ENCODE measurements at places on chromosomes 16 and 17.

GRCh38 chr16:47463771-47464624 is 2.9 kb downstream of the PHKB start:
- DNase-seq: no peak

DNA sequence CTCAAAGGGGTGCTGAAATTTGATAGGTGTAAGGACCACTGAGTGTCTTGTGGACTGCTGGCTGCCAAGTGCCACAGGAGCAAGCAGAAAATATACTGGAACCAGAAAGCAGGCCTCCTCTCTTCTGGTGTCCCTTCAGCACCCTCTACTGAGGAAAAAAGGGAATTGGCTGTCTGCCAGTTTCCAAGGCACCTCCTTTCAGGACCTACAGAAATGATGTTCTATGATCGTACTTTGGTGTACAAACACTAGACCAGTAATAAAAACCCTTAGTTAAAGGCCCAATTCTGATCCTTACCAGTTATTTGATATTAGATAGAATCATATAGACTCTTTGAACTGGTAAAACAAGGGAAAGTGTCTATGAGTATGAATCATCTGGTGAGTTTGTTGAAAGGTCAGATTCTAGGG is 35.8 kb upstream of the BCAS3 start:
- DNase-seq: no peak

GRCh38 chr17:49190932-49191331 is 19.4 kb downstream of the GNGT2 start:
- DNase-seq: no peak

DNA sequence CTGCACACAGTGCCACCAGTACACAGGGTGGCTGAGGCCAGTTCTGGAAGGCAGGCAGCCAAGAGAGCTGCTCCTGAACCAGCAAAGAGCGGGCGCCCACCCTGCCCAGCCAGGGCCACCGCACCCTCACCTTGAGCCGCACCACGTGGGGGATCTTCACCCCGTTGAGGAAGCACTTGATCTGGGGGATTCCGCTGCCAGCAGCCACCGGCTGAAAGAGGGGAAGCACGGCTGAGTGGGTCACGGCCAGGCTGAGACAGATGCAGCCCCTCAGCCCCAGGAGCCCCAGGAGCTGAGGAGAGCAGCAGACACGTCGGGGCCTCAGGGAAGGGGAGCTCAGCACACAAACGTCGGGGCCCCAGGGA is 14.6 kb upstream of the CCDC154 start:
- DNase-seq: no peak

- no peak for DNase-seq
Observed at GRCh38 chr17:14454746-14455145, 153.9 kb downstream of the HS3ST3B1 start.

DNA sequence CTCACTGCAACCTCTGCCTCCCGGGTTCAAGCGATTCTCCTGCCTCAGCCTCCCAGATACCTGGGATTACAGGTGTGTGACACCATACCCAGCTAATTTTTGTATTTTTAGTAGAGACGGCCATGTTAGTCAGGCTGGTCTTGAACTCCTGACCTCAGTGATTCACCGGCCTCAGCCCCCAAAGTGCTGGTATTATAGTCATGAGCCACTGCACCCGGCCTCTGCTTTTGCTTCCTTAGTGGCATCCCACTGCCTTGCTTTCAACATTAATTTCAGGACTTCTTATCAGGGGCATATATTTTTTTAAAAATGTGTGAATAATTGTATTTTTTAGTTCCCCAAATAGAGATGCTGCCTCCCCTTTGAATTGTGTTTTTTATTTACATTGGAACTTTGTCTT is 98.8 kb downstream of the SYCE1L start:
- DNase-seq: no peak

DNA sequence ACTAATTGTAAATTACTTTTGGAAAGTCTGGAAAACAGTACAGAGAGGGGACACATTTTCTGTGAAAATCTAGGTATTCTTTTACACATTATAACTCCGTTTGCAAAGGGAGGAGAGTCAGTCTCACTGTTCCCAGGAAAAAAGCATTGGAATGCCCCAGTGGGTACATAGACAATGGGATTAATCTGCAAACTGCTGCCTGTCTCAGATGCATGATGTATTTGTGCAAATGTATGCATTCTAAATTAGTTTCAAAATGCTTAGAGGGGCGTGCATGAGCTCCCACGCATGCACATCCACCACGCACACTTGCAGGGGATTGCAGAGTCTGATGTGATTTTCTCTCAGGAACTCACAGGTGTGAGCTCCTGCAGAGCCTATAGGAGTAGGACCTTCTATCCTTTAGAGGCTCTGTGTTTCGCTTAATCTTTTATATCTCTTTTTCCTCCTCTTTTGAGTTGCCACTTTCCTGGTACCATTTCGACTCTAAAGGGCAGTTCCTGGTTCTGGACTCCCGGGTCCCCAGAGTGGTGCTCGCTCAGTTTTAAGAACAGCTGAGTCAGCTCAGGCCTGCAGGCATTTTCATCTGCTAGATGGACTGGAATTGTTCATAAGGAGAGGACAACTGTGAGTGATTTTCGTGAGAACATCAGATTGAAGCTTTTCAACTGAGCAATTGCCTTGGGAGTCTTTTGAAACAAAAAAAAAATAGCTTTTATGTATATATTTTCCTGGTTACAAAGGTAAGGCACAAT is 1.1 kb downstream of the BCO1 start:
- no peak for DNase-seq

GRCh38 chr17:67377488-67378453 is 690 bp downstream of the PITPNC1 start:
- peak; percentile 18 for DNase-seq

DNA sequence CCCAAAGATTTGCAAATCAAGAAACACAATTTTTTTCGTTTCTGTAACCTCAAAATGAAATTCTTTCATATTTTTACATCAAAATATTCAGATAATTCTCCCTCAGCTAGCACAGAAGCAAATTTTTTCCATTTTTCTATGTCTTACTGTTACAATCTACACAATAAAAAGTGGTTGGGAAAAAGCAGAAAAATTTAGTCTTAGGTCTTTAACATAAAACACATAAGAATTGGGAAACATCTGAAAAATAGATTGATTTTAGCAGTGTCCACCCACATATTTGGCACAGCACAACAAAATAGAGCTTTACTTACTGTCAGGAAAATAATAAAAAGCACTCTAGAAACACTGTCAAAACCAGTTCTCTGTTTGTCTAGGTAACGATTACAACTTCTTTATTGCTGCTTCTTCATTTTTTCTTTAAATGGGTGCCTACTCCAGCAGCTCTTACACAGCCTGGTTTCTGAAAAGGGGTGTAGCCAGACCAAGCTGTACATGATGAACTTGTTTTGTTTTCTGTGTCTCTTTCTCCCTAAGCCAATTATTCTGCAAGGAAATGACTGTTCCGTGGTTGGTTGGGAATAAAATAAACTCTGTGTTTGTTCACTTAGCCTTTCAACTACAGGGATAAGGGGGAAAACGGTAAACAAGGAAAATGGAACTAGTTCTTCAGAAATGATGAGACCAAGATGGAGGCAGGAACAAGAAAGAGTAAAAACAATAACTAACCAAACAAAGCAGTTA is at the start of gene ABCA6:
Gene ABCA6, minus strand, starts transcription at position 465 of the 744 bp plus-strand sequence. CDS start 1,192 bp downstream, outside the sequence.
- DNase-seq: no peak

DNA sequence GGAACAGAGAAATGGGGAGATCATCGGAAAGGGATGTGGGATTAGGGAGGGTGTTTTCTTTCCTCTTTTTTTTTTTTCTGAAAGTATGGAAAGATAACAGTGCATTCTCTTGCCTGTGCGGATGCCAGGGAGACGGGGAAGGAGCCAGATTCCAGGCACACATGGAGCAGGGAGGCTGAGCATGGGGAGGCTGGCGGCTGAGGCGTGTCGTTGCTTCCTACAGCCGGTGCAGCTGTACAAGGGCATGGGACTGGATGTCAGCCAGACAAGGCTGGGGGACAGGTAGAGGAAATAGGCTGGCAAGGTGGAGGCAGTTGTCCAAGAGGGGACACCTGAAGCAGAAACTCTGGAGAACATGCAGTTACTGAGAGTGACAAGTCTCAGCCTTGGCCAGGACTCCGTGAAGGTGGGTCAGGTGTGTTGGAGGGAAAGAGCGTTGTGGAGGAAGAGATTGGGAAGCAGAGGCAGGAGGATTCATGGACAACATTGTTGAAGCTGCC is 16.6 kb upstream of the ADORA2B start:
- DNase-seq: no peak

DNA sequence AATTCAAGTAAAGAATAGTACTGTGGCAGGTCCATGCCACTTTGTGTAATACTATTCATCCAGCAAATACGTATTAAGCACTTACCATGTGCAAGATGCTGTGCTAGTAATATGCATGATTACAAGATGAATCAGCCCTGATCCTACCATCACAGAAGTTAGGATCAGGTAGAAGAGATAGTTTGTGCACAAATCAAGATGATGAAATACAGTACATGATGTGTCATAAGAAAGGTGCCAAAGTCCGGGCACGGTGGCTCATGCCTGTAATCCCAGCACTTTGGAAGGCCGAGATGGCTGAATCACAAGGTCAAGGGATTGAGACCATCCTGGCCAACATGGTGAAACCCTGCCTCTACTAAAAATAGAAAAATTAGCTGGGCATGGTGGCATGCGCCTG is 10.9 kb downstream of the COG4 start:
- DNase-seq: no peak

DNA sequence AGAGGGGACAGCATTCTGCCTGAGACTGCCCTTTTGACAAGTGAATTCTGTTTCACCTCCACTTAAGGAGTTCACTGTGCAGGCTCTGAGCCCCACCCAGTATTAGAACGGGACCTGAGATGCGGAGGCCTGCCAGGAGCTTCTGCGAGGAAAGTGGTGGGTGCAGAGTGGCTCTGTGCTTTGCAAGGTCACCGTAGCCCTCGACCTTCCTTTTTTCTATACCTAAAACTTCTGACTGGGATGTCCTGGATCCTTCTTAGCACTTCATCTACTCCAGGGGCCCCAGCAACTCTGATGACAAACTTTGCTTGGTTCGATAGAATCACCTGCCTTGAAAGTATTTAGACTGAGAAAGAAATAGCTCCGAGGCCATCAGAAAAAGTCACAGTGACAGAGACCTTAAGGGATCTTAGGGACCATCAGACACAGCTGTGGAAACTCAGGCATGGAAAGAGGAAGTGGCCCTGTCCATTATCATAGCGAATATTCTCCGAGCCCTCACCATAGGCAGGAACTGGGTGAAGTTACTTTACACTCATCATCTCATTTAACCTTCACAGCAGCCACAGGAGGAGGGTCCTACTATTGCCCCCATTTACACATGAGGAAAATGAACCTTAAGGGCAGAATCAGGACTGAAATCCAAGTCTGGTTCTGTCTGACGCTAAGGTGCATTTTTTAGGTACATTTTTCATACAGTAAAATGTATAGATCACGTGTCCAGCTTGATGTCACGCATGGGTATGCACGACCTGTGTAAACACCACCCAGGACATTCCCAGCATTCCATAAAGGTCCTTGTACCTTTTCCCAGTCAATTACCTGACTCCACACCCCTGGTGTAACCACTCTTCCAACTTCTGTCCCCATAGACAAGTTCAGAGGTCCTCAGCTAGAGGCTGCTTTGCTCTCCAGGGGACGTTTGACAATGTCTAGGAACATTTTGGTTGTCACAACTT is 676 bp upstream of the KRT13 start:
- DNase-seq: no peak

DNA sequence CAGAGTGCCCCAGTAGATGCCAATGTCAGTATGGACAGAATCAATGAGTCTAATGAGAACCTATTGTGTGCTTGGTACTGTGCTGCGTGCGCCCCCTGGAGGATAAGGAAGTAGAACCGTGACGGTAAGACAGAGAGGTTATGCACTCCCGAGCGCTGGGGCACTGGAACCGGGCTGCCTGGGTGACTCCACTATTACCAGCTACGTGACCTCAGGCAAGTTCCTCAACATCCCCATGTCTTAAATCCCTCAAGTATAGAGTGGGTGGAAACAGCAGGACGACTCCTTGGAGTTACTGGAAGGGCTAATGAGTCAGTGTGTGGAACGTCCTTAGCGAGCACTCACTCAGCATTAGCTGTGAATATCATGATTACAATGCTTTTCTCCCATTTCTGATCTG is 16.2 kb downstream of the CHST4 start:
- DNase-seq: peak; percentile 20

DNA sequence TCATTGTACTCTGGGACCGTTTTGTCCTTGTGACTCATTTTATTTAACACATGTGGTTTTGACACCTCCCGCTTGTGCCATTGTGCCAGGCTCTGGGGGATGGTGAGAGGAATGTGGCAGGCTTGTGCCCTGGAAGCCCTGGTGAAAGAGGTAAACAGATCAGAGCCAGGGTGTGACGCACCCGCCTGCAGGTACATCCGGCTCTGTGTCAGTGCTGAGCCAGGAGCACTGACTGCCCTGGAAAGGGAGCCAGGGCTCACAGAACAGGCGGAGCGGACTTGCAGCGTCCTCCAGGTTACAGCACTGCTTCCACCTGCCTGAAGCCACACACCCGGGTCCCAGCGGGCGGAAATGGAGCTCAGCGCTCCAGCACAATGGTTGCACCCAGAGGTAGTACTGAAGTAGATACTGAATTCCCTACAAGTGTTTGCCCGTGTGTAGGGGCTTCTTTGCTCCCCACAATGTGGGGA is 30.6 kb downstream of the CDRT15 start:
- DNase-seq: peak; percentile 44

- no peak for DNase-seq
Observed at GRCh38 chr16:87086575-87086974, 230.6 kb downstream of the C16orf95 start.

- no peak for DNase-seq
Observed at GRCh38 chr16:11781773-11782172, 15.3 kb downstream of the ZC3H7A start.

GRCh38 chr17:2925011-2925410 is 128.8 kb downstream of the RAP1GAP2 start:
- DNase-seq: no peak

- DNase-seq: no peak
Observed at GRCh38 chr17:3318336-3318735, 20.2 kb upstream of the OR3A1 start.

DNA sequence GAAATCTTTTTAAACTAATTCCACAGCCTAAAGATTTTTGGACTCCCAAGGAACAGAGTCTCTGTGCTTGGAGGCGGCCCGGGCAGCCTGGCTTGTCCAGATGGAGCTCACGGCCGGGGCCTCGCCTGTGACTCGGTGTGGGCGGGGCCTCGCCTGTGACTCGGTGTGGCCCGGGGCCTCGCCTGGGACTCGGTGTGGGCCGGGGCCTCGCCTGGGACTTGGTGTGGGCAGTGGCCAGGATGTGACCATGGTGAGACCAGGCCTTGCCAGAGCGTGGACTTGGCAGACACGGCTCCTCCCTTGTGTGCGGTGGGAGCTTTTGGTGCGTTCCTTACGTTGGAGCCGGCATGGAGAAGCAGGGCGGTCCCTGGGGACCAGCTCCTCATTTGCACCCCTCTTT is 92.3 kb downstream of the METRNL start:
- DNase-seq: no peak
